ENCODE measurements at places on chromosomes 1 and 21. TPM values are rescaled to one million over a fixed set of nuclear protein-coding genes. Genes with fewer than 3 reads are reported as not detected.
A peak's percentile ranks its signal among the peaks of the same experiment; 100 is the strongest.

The RUNX3 gene
- total RNA-seq = 254 TPM

The GNG5 gene
- total RNA-seq = 101 TPM

The AQP10 gene
- total RNA-seq = not detected

The EPHA2 gene
- total RNA-seq = 0.43 TPM

DNA sequence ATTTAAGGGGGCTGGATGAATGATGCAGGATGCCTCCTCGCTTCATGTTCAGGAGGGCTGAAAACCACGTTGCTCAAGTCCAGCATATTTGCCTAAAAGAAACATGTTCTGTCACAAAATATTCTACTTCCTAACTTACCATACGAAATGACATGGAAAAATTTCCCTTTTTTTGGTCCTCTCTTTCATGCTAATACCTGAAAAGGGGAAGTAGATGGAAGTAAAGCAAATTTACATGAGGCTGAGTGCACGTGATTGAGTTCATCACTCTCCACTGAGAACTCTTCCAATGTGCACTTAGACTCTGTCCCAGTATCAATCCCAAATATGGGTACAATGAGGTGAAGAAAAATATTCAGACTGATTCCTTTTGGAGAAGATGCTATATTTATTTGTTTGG is 23.0 kb downstream of the XCL2 start:
- peak overlapping the region; percentile 93 for H3K27ac ChIP-seq
- no peaks in the 10 kb centered on the region for H3K27me3 ChIP-seq
- H3K36me3 ChIP-seq = peaks cover 14% of the 10 kb centered on the region
- H3K4me3 ChIP-seq = peak overlapping the region; percentile 71
- no peak for DNase-seq
- H3K4me1 ChIP-seq = peaks cover 46% of the 10 kb centered on the region

DNA sequence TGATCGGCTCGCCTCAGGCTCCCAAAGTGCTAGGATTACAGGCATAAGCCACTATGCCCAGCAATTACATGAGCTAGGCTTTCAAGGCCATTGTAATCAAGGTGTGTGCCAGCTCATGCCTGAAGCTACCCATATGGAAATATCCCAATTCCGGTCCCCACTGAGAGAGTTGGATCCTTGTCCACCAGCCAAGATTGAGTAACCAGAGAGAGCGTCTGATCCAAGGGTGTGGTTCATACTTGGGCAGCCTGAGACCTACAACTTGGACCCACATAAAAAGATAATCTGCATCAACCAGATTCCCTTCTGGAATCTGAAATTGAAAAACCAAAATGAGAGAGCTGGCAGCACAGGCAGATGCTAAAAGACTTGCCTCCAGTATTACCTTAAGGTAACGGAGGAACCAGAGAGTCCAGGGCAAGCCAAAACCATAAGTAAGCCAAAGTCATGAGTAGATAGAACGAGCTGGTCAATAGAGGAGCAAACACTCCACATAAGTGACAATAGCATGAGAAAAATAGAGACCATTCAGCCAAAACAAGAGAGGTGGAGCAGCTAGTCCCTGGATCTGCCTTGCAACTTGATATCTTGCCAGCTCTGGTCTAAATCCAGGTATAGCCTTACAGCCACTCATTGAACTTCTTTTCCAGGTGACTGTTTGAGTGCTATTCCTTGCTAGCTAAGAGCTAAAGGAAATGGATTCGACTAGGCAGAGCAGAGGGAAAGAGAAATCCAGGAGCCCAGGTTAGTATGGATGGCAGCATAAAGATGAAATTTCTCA is 63.8 kb upstream of the ATP1A1 start:
- no peak overlapping the region for H3K4me3 ChIP-seq
- H3K27me3 ChIP-seq = no peaks in the 10 kb centered on the region
- no peak overlapping the region for H3K27ac ChIP-seq
- DNase-seq = no peak

DNA sequence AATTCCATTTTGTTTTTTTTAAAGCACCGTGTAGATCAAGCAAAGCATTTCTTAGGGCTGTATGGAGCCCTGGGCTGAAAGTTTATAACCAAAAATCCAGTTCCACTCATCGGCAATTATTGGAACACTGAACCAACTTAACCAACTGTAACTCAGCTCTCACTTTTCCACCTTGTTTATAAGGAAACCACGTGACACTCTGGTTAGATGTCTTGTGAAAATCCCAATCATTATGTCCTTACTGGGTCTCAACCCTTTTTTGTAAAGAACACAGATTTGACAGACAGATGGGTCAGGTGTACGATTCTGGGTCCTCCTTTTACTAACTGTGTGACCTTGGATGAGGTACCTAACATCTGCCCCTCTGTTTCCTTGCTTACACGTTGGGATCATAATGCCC is 6.2 kb downstream of the PLA2G5 start:
- no peak overlapping the region for H3K27ac ChIP-seq
- no peaks in the 10 kb centered on the region for H3K36me3 ChIP-seq
- no peak for DNase-seq
- H3K4me1 ChIP-seq = peaks cover 20% of the 10 kb centered on the region

DNA sequence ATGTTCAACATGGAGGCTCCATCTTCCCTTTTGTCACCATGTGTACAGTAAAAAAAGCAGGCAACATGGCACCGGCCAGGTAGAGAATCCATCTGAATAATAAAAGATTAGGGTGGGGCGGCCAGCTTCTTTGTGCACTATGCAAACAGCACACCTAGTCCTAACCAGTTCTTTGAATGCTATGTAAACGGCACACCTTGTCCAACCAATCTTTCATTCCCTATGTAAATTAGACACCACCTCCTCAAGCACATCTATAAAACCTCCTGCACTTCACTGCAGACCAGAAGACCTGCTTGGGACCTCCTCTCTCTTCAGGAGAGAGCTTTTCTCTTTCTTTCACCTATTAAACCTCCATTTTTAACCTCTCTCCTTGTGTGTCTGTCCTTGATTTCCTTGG is 28.2 kb downstream of the TFB2M start:
- H3K36me3 ChIP-seq = no peaks in the 10 kb centered on the region
- H3K4me3 ChIP-seq = no peak overlapping the region
- no peaks in the 10 kb centered on the region for H3K4me1 ChIP-seq
- H3K27me3 ChIP-seq = no peaks in the 10 kb centered on the region

DNA sequence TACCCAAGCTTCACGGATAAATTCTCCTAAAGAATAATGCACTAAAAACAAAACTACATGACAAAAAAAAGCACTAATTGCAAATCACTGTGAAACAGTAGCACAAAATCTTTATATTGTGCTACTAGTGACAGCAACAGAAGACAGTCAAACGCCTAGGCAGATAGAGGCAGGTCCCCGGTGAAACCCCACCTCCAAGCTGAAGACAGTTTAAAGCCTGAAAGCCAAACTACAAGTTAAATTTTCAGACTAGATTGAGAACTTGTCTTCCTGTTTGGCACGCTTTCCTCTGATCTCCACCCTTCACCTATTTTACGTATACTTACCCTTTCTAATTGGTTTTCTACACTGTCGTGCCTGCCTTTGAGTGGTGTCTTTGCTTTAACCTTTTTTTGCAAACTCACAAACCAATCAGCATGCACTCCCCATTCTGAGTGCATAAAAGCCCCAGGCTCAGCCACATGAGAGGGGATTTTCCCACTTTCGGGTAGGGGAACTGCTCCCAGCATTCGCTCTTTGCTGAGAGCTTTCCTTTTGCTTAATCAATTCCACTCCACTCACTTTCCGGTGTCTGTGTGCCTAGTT is 3.6 kb upstream of the BACH1 start:
- H3K27ac ChIP-seq = no peak overlapping the region
- H3K4me1 ChIP-seq = peaks cover 53% of the 10 kb centered on the region
- DNase-seq = peak; percentile 29
- H3K4me3 ChIP-seq = peak overlapping the region; percentile 25

- no peaks in the 10 kb centered on the region for H3K4me1 ChIP-seq
- no peaks in the 10 kb centered on the region for H3K36me3 ChIP-seq
- H3K4me3 ChIP-seq = no peak overlapping the region
- no peaks in the 10 kb centered on the region for H3K27me3 ChIP-seq
- no peak overlapping the region for H3K27ac ChIP-seq
Observed at GRCh38 chr1:151533870-151534269, 6.2 kb upstream of the TUFT1 start.

DNA sequence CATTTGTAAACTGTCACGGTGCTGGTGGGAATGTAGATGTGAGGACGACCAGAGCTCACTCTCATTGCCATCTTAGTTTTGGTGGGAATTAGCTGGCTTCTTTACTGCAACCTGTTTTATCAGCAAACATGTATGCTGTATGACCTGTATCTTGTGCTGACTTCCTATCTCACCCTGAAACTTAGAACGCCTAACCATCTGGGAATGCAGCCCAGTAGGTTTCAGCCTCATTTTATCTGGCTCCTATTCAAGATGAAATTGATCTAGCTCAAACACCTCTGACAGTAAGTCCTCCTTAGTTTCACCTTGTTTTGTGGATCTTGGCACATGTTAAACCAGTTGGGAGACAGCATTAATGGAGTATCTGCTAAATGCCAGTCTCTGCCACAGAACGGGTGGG is 174.6 kb downstream of the HLX start:
- no peak for DNase-seq
- peaks cover 12% of the 10 kb centered on the region for H3K27me3 ChIP-seq
- H3K4me1 ChIP-seq = no peaks in the 10 kb centered on the region
- peaks cover 3% of the 10 kb centered on the region for H3K36me3 ChIP-seq
- no peak overlapping the region for H3K4me3 ChIP-seq
- H3K27ac ChIP-seq = no peak overlapping the region

- no peak for DNase-seq
- no peaks in the 10 kb centered on the region for H3K27me3 ChIP-seq
- peak overlapping the region; percentile 98 for H3K27ac ChIP-seq
- H3K36me3 ChIP-seq = peaks cover 20% of the 10 kb centered on the region
- peak overlapping the region; percentile 99 for H3K4me3 ChIP-seq
Observed at GRCh38 chr21:39182016-39182415, 1.2 kb downstream of the PSMG1 start.

GRCh38 chr1:55305735-55306134 is 90.6 kb upstream of the USP24 start:
- peaks cover 50% of the 10 kb centered on the region for H3K27me3 ChIP-seq
- no peak for DNase-seq
- H3K27ac ChIP-seq = peak overlapping the region; percentile 47
- H3K4me3 ChIP-seq = no peak overlapping the region
- peaks cover 5% of the 10 kb centered on the region for H3K4me1 ChIP-seq

DNA sequence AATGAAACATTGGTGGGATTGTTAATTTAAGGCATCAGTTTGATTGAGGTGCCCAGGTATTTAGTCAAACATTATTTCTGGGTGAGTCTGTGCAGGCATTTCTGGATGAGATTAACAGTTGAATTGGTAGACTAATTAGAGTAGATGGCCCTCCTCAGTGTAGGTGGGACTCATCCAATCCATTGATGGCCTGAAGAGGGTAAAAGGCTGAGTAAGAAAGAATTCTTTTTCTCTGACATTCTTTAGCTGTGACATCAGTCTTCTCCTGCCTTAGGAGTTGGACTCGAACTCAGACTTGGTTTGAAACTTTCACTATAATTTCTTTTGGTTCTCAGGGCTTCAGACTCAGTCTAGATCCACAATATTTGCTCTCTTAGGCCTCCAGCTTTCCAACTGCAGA is 59.6 kb upstream of the ADAMTS5 start:
- no peaks in the 10 kb centered on the region for H3K27me3 ChIP-seq
- no peak overlapping the region for H3K4me3 ChIP-seq
- H3K4me1 ChIP-seq = no peaks in the 10 kb centered on the region

- DNase-seq = no peak
- no peak overlapping the region for H3K4me3 ChIP-seq
- H3K4me1 ChIP-seq = peaks cover 6% of the 10 kb centered on the region
- H3K27ac ChIP-seq = no peak overlapping the region
Observed at GRCh38 chr21:37032877-37033471, 26.5 kb downstream of the RIPPLY3 start.

DNA sequence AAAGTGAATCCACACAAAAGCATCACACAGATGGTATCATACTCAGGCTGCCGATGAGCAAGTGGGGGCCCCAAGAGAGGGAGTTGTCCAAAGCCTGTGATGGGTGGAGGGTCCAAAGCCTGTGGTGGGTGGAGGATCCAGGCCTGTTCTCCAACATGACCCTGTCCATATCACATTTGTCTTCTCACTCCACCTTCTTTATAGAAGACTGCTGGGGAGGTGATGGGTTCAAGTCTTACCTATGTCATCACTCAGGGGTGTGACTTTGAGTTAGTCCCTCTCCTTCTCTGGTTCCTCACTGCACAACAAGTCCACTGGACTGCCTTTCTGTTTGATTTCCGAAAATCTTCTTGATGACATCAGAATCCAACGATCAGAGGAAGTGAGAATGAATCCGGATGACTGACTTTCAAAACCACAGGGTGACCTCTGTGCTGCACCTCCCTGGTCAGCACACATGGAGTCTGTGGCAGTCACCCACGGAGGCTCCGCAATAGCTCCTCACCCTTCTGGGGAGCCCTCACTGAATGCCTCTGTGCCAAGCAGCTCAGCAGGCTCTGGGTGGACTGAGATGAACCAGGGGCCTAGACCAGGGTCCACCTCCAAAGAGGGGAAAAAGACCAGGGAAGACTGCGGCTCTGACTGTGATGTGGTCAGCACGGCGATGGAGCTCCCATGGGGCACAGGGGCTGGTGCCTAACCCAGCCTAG is 166.8 kb downstream of the HIVEP3 start:
- H3K27me3 ChIP-seq = no peaks in the 10 kb centered on the region
- peak overlapping the region; percentile 61 for H3K27ac ChIP-seq
- H3K4me1 ChIP-seq = peaks cover 90% of the 10 kb centered on the region
- no peak for DNase-seq

DNA sequence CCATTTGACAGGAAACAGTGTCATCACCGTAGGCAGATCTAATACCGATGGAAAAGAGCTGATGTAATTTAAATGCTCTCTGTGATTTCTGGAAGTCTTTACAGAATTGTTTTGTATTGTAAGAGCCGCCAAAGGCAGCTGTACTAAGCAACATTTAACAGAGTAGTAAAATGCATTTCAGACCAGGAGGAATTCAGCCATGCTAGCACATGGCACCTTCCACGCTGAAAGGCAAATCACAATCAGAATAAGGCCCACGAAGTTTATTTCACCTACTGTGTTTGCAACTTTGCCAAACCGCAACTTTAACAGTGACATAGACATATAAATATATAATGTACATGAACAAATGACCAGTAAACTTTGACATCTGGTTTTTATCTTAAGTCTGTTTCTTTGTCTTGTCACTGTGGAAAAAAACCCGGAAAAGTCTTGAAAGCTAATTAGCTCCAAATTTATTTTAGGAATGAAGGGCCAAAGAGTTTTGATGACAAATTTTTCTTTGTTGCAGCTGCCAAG is 26.1 kb upstream of the DISC1 start:
- no peak for DNase-seq
- no peak overlapping the region for H3K27ac ChIP-seq
- H3K4me1 ChIP-seq = peaks cover 16% of the 10 kb centered on the region

- DNase-seq = no peak
- no peaks in the 10 kb centered on the region for H3K36me3 ChIP-seq
- H3K4me3 ChIP-seq = no peak overlapping the region
- H3K4me1 ChIP-seq = no peaks in the 10 kb centered on the region
Observed at GRCh38 chr21:32641710-32642698, 29.8 kb upstream of the CFAP298 start.

GRCh38 chr1:53561503-53562105 is 102.4 kb downstream of the DMRTB1 start:
- no peak for DNase-seq
- peaks cover 22% of the 10 kb centered on the region for H3K4me1 ChIP-seq
- no peak overlapping the region for H3K27ac ChIP-seq
- peak overlapping the region; percentile 55 for H3K4me3 ChIP-seq
- no peaks in the 10 kb centered on the region for H3K36me3 ChIP-seq
- H3K27me3 ChIP-seq = peaks cover 31% of the 10 kb centered on the region

GRCh38 chr1:162689745-162690671 is 57.7 kb downstream of the DDR2 start:
- no peak overlapping the region for H3K27ac ChIP-seq
- no peak for DNase-seq
- no peaks in the 10 kb centered on the region for H3K36me3 ChIP-seq
- no peak overlapping the region for H3K4me3 ChIP-seq
- H3K27me3 ChIP-seq = peaks cover 17% of the 10 kb centered on the region
